Choroid plexus epithelial cell (primary cell): ENCODE measurements at places on chromosomes 1 and 21.
A peak's percentile ranks its signal among the peaks of the same experiment; 100 is the strongest.

DNA sequence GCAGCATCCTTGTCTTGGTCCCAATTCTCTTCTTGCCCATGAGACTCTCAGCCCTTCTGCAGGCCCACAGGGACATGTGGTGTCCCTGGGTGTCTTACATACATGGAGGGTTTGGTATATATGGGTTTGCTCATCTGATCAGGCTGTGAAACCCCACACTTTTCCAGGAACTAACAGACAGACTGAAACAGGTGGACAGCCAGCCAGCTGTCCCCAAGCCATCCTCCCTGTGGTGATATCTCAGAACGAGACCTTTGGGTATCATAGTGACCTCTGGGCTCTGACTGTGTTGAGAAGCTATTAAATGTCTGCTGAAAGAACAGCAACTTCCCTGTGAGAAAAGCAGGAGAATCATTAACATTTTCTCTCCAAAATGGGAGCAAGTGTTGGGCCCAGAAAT, 115.5 kb upstream of the PAXBP1 start:
- no peak for DNase-seq

- DNase-seq = no peak
These were observed 130.6 kb downstream of the LIPI start for GRCh38 chr21:14080040-14080763.

- peak; percentile 88 for DNase-seq
These were observed 19.7 kb upstream of the ALDH9A1 start for GRCh38 chr1:165717918-165718515.

DNA sequence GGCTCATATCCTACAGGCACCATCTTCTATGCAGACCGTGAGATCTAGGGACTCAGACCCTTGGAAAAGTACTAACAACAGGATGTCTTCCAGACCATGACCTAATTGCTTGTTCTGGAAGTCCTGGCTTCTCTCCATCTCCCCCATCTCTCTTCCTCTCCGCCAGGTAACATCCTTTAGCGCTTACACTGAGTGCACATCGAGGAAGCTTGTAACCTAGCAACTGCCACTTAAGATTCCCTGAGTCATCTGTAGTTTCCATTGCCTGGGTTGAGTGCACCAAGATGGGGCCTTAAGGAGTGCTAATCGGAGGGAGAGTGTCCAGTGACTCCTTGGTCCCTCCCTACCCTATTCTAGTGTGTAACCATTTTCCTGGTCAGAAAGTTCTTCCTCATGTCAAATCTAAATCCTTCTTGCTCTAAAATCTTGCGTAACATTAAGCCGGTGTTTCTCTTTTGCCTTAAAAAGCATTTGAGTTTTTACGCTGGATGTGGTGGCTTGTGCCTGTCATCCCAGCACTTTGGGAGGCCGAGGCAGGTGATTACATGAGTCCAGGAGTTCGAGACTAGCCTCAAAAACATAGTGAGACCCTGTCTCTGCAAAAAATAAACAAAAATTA, 9.7 kb downstream of the KLHDC8A start:
- no peak for DNase-seq

DNA sequence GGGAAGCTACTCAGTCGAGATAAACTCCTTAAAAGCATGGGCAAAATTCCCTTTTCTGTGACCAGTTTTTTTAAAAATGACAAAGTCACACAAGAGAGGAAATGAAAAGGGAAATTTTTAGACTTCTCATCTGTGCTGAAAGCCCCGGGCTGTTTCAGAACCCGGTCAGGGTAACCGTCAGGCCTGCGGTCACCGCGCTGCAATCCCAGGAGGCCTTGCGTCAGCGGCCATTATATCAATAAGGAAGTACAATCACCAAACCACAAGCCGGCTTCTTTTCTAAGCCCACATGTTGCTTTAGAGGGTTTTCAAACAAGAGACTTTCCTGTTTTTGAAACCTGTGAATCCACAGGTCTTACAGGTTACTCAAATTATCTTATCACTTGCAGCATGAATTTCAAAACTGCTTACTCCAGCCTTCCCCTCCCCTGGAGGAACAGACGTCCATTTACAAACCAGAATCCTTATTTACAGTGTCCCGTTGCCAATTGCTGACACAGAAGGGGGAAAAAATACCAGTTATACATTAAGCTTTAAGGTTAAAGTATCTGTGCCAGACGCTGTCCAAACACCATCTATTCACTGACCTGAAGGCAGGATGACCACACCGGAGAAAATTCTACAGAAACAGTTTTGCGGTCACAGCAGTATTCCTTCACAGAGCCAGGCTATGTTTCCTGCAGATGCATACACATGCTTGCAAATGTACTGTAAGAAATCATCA, 165.3 kb downstream of the TOMM20 start:
- peak; percentile 94 for DNase-seq

GRCh38 chr1:176785791-176786190, 322.8 kb downstream of the PAPPA2 start:
- DNase-seq = no peak

DNA sequence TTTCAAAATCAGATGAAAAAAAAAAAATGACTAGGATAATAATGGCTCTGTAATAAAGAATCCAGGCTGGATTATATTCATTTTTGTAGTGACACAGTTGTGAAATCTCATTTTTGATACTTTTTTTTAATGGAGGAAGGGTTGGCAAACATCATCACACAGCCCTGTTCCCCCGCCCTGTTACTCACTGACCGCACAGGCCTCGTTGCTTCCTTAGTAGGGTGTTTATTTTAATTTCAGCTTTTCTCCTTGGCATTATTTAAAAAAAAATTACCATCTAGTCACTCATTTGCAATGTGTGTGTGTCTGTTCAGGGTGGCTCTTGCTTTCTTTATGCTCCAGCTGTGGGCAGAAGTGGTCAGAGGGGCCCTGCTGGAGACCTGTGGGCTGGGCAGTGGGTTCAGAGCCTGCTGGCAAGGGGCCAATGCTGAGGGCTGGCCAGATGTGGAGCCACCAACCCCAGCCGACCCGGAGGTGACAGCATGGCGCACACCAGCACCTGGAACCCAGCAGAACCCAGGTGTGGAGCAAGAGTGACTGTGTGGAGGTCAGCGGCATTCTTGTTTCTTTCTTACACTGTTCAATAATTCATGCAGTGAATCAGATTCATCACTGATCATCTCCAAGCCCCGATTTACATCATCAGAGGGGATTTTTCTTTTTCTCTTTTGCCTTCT, 44.6 kb downstream of the ZSCAN20 start:
- DNase-seq = no peak

GRCh38 chr1:56507925-56508522, 71.3 kb downstream of the PLPP3 start:
- DNase-seq = no peak

DNA sequence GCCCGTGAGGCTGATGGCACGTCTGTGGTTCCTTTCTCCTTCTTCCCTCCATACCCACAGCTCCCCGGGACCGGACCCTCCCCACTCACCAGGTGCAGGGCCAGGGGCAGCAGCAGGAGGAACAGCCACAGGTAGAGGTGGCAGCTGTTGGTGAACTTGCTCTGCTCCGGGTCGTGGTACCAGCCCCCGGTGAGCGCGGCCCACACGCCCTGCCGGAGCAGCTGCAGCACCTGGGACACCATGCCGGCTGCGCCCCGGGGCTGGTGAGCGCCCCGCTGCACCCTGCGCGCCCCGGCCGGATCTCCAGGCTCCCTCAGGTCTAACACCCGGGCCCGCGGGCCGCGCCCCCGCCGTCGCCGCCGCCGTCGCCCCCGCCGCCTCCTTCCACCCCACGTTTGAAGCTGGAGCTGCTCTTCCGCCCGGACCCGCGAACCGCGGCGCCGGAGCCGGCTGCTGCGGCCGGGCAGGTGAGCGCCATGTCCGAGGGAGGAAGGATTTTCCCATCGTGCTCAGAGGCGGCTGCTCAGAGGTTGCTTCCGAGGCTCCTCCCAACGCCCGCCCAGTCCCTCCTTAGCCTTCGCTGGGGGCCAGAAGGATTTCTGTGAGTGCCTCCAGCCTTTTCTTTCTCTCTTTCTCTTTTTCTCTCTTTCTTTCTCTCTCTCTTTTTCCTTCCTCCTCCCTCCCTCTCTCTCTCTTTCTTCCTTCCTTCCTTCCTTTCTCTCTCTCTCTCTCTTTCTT, at the start of gene PCNX2:
Gene PCNX2, minus strand, starts transcription at position 489 of the 738 bp plus-strand sequence. Its CDS starts 247 bp downstream, at position 242.
- peak; percentile 65 for DNase-seq

DNA sequence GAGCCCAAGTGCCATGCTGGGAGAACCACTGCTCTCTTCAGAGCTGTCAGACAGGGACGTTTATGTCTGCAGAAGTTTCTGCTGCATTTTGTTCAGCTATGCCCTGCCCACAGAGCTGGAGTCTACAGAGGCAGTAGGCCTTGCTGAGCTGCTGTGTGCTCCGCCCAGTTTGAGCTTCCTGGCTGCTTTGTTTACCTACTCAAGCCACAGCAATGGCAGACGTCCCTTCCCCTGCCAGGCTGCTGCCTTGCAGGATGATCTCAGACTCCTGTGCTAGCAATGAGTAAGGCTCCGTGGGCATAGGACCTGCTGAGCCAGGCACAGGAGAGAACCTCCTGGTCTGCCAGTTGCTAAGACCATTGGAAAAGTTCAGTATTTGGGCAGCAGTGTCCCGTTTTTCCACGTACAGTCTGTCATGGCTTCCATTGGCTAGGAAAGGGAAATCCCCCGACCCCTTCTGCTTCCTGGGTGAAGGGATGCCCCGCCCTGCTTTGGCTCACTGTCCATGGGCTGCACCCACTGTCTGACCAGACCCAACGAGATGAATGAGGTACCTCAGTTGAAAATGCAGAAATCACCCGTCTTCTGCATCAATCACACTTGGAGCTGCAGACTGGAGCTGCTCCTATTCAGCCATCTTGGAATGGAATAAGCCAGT, 31.9 kb downstream of the CYP4B1 start:
- no peak for DNase-seq

DNA sequence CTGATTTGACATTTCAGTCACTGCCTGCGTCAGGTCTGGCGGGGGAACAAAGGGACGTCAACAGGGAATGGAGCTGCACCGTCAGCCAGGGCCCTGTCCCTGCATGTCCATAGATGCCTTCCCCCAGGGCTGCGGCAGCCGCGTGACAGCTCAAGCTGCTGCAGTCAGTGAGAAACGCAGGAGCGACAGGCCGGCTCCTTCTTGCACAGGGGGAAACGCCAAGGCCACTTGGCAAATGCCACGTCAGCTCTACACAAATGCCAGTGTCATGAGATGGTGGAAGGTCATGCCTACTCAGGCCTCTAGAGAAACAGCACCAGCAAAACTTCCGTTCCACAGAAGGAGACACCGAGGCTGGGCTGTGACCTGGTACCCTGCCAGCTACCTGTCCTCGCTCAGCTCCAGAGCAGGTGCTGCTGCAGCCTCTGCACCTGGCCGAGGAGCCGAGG, 37.7 kb downstream of the SYF2 start:
- no peak for DNase-seq

DNA sequence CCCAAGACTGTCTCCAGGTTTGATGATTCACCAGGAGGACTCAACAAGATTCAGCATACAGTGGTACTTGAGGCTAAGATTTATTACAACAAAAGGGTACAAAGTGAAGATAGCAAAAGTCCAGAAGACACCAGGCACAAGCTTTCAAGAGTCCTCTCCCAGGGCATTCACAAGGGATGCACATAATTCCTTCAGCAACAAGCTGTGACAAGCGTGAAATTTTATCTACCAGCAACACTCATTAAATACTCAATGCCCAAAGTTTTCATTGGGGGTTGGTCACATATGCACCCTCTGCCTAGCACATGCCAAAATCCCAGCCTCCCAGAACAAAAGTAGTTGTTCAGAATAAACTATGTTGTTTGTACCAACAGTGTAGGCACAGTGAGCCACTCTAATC, 62.3 kb downstream of the PRKACB start:
- no peak for DNase-seq

DNA sequence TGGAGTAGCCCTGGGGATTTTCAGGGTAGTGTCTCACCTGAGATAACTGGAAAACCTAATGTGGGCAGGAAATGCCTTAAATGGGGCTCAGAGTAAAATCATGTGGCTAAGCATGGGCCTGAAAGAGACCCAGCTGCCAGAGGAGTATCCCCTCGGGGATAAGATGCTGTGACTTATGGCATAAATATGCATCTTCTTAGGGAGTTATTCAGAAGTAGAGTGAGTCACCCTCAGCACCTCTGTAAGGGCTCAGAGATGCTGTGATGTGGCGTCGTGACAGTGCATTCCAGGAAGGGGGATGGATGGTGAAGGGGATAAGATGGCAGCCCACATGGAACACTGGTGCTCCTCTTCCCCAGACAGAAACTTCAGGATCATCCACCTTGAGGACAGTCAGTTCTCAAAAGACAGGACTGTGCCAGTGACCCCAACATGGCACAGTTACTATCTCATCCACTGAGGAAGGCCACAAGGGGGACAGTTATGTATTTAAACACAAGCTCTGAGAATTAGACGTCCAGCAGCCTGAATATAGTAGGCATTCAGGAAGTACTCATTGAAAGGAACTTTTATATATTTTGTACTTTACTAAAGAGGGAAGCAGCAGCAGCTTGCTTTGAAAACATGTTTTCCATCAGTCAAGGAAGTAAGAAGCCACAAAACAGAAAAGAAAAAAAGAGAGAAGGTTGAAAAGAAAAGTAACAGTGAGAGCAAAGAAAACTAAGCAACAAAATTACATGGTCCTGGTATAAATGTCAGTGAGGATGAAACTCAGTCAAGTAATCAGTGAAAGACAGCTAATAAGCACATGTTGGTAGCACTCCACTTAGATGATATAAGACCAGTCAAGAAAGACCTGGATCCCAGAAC, 8.3 kb downstream of the IL24 start:
- DNase-seq = peak; percentile 86

GRCh38 chr1:170377896-170378634, 153.9 kb upstream of the GORAB start:
- DNase-seq = peak; percentile 11

DNA sequence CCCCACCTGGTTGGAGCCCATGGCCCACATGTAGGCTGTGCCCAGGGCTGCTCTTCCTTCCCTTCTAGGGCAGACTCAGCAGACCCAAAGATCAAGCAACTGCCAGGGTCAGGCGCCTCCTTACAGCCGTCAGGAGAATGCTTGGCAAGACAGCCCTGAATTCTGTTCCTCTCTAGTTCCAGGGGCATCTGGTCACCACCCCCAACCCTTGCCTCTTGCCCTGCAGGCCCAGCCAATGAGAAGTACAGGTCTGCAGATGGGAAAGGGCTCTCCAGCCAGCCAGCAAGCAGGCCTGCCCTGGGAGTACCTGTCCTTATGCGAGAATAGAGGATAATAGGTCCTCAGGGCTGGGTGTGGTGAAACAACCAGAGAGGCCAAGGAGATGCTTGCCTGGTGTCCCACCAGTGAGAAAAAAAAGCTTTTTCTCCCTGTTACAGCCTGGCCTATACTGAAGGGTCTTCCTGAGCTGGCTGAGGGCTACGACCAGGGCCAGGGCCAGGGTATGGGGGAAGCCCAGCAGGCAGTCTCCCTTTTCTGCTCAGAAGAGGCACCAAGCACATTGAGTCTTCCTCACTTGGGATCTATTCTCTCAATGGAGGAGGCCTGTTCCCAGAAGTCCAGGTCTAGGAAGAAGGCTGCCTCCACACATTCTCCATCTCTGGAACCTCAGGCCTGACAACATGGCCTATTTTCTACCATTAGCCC, 31.4 kb downstream of the NAV1 start:
- no peak for DNase-seq

- no peak for DNase-seq
These were observed 636.4 kb upstream of the PLXNA2 start for GRCh38 chr1:208880433-208881100.

GRCh38 chr1:8653878-8654277, 163.6 kb downstream of the RERE start:
- no peak for DNase-seq

GRCh38 chr1:12488666-12489354, 129.2 kb downstream of the DHRS3 start:
- DNase-seq = no peak
